ENCODE measurements at places on chromosomes 3 and 15.

DNA sequence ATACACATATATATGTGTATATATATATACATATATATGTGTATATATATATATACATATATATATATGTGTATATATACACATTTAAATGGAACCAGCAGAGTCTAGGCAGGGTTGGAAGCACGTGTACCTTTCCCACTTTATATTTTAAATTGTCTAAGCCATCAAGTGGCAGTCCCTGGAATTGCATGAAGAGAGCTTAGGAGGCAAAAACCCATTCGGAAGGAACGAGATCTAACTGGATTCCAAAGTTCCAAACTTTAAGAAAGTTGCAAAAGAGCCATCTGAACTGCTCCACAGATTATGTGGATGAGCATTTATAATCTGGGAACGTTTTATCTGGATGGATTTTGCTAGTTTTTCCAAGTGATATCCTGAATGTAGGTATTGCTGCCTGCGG is 186.5 kb downstream of the FOXP1 start:
- DNase-seq = no peak

- DNase-seq = no peak
These were observed 11.1 kb downstream of the EFCAB12 start for GRCh38 chr3:129417326-129417725.

GRCh38 chr3:183812761-183813445 is 12.5 kb downstream of the MAP6D1 start:
- DNase-seq = no peak

- no peak for DNase-seq
These were observed 61.4 kb downstream of the TTBK2 start for GRCh38 chr15:42858999-42859789.
